ENCODE measurements at places on chromosomes 12 and 14. TPM values are rescaled to one million over a fixed set of nuclear protein-coding genes. Genes with fewer than 3 reads are reported as not detected.

The SERPINA5 gene
- total RNA-seq: not detected

The CAPRIN2 gene
- 32.4 TPM for total RNA-seq

The CCDC175 gene
- total RNA-seq: not detected

The NOP9 gene
- 26.6 TPM for total RNA-seq

The SCARB1 gene
- 25.4 TPM for total RNA-seq

The KLHL28 gene
- 6.2 TPM for total RNA-seq

The FSCB gene
- not detected for total RNA-seq

The ANO2 gene
- total RNA-seq: 16.2 TPM

The RPL10L gene
- not detected for total RNA-seq

The KLRD1 gene
- 0.30 TPM for total RNA-seq

The NOS1 gene
- not detected for total RNA-seq

The STRN3 gene
- total RNA-seq: 60.2 TPM

The NINJ2 gene
- total RNA-seq: not detected

The SERPINA1 gene
- not detected for total RNA-seq

The ASB2 gene
- not detected for total RNA-seq

The KRT83 gene
- not detected for total RNA-seq

The CLEC2A gene
- total RNA-seq: not detected

The KCNK13 gene
- not detected for total RNA-seq

The NRXN3 gene
- under 0.01 TPM for total RNA-seq

The GPR132 gene
- not detected for total RNA-seq

The RFX4 gene
- total RNA-seq: not detected

The RNASE12 gene
- not detected for total RNA-seq

The LRCOL1 gene
- total RNA-seq: not detected

The TCL1A gene
- not detected for total RNA-seq

The INHBE gene
- 0.15 TPM for total RNA-seq

The CMA1 gene
- total RNA-seq: not detected

The TEX22 gene
- 0.15 TPM for total RNA-seq

The ZNF605 gene
- total RNA-seq: 10.5 TPM

The AMIGO2 gene
- total RNA-seq: 5.8 TPM

The KRT72 gene
- not detected for total RNA-seq

The PLBD1 gene
- total RNA-seq: under 0.01 TPM

The COX8C gene
- not detected for total RNA-seq

The NUMB gene
- 30.9 TPM for total RNA-seq

The PDZRN4 gene
- total RNA-seq: not detected
